ENCODE measurements at places on chromosomes 6 and 20.
A peak's percentile ranks its signal among the peaks of the same experiment; 100 is the strongest.

- DNase-seq, result peak; percentile 31
Observed at GRCh38 chr20:44747166-44748004, 1.7 kb downstream of the KCNK15 start.

DNA sequence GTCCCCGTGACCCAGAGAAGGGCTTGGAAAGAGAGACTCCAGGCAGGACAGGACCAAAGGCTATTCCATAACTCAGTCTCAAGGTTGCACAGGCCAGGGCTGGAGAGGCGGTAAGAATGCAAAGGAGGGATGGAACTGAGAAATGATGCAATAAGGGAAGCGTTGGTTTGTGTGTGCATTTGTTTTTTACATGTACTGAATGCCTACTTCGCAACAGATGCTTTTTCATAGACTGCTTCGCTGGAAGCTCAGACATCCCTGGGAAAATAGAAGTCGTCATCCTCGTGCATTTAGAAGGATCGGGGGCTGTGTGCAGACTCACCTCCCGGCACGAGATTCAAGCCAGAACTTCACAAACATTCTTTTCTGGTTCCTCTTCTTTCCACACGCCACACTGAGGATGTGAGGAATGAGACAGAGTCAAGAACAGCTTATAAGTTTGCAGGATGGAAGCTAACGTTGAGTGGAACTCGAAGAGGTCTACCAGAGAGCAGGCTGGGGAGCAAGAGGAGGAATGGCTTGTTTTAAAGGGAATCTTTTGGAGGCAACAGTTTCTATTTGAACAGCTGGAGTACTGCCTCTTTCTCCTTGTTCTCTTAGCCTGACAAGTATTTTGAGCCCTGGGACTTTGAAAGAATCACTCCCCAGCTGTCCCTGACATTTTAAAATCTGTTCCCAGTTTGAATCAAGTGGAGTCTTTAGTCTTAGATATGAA, 19.3 kb upstream of the LY86 start:
- DNase-seq, result no peak

DNA sequence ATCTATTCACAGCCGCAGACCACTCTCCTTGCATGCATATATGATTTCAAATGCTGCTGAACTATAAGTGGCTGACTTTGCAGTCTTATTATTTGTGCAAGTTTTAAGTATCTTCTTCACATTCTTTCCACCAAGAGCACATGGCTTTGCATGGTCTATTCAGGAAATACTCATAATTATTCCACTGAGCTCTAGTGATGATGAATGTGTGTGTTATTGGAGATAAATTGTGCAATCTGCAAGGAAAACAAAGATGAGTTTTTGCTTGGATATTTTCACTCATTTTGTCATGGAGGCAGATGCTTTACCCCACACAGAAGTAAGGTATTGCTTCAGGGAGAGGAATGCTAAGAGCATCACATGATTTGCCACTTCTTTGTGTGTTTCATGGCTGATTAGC, 764.6 kb downstream of the TBC1D32 start:
- no peak for DNase-seq

- no peak for DNase-seq
Observed at GRCh38 chr20:16497896-16498295, 75.4 kb downstream of the KIF16B start.

DNA sequence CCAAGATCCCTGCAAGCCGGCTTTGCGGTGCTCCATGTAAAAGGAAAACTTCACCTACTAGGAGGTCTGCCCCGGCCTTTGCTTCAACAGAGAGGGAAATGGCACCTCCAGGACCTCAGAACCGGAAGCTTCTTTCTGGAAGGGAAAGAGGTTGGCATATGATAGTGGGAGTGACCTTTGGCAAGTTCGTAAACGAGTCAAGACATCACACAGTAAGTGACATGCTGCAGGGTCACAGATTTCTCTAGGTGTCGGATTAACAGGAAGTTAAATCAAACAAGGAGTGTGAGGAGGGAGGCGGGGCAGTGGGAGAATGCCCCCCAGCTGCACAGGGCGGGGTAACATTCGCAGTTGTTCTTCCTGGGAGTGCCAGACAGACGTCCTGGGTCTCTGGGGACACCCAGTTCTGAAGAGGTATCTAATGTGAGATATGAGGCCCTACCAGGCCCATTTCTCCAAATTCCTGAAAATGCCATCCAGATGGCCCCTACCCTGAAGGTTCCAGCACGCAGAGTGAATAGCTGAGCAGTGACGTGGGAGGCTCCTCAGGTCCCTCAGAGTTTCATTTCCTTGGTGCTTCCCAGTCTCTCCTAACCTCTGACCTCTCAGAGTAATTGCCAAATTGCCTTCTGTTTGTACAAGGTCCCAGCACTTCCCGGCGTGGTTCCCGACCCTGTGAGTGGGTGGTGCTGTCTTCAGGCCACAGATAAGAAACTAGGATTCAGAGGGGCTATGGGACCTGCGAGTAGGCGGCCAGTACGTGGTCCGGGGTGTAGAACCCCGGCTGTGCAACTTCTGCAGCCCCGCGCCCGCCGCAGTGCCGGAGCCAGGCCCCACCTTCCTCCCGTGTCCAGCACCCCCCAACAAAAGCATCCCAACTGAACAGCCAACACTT, 1.9 kb downstream of the RRBP1 start:
- no peak for DNase-seq

GRCh38 chr6:166439366-166440091, 56.8 kb upstream of the MPC1 start:
- no peak for DNase-seq

DNA sequence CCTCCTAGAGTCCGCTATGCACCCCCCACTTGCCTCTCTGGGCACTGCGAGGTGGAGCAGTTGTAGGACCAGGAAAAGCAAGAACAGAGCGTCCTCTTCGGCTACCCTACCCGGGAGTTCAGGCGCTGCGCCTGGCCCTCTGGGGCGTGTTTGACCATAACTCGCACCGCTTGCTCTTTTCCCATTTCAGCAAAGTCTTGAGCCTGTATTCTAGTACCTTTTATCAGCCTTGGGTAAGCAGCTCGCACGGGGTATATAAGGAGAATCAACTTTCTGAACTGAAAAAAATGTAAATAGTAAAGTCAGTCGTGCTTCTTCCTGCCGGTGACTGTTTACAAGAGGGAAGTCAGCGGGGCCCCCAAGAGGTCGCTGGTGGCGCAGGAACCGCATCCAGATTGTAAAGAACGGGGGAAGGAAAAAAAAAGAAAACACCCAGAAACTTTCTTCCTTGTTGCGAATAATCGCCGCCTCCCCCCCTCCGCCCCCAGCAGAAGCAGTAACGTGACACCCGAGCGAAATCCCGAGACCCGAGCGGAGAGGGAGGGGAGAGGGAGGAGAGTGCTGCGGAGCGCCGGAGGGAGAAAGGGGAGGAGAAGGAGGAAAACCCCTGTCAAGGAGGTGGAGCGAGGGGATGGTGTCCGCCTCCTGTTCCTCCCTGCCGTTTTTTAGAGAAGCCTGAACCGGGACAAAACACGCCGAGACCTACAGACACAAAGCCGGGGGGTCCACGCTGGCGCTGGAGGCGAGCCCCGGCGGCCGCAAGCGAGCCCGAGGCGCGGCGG, at the start of gene UST:
TSS of gene UST (plus strand) at position 668 of the 782 bp plus-strand sequence. CDS start 401 bp downstream, outside the sequence.
- no peak for DNase-seq

Data from stimulated activated CD8-positive, alpha-beta memory T cell treated with anti-CD3 and anti-CD28 coated beads, Interleukin-7, amount 100 ng/mL, for 1 hour (primary cell).